Cerebellar nuclear complex (tissue), 1 donor: ENCODE measurements at places on chromosomes 16 and 17.

- no peak for DNase-seq
Measured at GRCh38 chr16:88378401-88378800, 4.4 kb upstream of the ZNF469 start.

DNA sequence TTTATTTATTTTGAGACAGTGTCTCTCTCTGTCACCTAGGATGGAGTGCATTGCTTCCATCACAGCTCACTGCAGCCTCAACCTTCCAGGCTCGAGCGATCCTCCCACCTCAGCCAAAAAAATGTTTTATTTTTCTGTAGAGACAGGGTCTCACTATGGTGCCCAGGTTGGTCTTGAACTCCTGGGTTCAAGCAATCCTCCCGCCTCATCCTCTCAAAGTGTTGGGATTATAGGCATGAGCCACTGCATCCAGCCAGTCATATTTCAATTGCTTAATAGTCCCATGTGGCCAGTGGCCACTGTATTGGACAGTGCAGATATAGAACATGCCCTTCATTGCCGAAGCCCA is 15.3 kb downstream of the TMC7 start:
- no peak for DNase-seq

DNA sequence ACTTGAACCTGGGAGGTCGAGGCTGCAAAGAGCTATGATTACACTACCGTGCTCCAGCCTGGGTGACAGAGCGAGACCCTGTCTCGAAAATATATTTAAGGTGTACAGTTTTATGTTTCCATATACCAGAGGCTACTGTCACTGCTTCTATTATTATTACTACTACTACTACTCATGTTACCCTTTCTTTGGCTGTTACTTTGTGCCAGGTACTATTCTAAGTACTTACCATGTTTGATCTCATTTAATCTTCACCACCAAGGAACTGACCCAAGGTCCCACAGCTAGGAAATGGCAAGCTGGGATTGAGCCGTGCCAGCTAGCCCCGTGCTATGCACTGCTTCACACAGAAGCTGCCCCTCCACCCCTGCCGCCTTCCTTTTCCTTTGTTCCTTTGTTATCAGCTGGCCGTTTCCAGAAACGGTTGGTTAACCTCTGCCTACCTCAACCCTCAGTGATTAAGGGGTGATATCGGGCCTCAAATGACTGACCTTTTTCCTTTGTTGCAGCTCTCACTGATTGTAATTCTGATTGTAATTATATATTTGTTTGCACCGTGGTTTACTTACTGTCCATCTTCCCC is 78.4 kb downstream of the ABCC1 start:
- no peak for DNase-seq

- no peak for DNase-seq
Measured at GRCh38 chr17:16934836-16935235, 37.1 kb downstream of the TNFRSF13B start.

GRCh38 chr16:56370185-56370874 is 55.0 kb downstream of the AMFR start:
- DNase-seq: no peak

GRCh38 chr17:15966183-15966878 is 21.4 kb downstream of the ADORA2B start:
- DNase-seq: no peak

DNA sequence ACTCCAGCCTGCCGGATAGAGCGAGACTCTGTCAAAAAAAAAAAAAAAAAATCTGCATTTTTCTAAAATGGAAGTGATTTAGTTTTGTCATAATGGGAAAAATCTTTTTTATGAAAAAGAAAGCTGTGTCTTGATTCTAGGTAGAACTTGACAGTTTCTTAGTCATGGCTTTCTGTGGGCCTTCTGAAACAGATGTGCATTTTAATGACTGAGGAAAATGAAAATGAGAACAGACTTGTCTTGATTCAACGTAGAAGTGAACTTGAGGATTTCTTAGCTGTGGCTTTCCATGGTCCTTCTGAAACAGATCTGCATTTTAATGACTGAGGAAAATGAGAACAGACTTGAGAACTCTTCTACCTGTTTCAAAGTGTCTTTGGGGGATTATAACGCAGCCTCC is 171.7 kb downstream of the VPS53 start:
- no peak for DNase-seq

DNA sequence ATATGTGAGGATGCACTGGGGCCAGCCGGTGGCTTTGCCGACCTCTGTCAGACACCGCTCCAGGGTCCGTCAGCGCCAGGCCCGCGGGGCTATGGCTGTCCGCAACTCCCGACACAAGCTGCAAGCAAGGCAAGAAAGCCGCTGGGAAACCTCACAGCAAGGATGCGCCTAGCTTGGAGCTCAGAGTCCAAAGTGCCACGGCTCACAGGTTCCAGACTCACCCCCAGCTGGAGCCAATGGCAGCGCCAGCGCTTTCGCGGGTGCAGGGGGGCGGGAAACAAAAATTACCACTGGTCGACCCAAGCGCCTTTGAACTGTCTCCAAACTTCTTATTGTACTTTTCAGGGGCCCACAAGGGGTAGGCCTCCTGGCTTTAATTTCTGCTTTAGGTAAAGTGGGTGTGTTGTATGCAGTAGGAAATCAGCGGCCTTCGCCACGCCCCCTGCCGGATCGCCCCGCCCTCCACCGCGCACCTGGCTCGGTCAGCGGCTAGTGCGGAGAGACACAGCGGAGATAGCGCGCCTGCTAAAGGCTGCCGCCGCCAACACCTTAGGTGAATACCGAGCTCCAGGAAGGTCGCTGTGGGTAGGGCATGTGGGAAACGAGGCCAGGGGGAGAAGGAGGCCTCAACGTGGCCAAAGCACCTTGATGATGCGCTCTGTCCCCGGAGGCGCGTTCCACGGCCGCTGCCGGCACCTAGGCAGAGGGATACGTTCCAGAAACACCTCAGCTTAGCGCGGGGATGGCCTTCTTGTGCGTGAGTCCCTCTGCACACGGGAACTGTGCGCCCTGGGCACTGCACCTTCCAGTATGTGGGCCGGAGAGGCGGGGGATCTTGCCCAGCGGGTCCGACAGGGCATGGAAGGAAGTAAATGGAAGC is 61.0 kb upstream of the RBL2 start:
- no peak for DNase-seq
